ENCODE measurements at places on chromosomes 7 and 10.

GRCh38 chr10:81708929-81709328 lies 166.1 kb upstream of the NRG3 start:
- no peak for DNase-seq

- no peak for DNase-seq
Measured at GRCh38 chr10:66586897-66587679, 338.7 kb upstream of the LRRTM3 start.

DNA sequence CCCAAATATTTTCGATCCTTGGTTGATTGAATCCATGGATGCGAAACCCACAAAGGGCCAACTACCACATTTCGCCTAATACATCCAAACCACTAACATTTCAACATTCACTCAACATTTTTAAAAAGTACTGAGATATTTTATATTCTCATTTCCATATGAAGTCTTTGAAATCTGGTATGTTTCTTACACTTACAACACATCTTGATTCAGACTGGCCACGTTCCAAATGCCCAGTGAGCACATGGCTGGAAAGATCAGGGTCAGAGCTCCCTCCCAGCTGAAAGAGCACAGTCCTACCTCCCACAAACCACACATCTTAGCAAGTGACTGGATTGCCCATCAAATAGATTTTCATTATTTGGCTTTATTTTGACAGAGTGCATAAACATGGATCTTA lies 18.9 kb downstream of the NCAPG2 start:
- no peak for DNase-seq

- no peak for DNase-seq
Measured at GRCh38 chr7:132296820-132297219, 279.4 kb downstream of the PLXNA4 start.

DNA sequence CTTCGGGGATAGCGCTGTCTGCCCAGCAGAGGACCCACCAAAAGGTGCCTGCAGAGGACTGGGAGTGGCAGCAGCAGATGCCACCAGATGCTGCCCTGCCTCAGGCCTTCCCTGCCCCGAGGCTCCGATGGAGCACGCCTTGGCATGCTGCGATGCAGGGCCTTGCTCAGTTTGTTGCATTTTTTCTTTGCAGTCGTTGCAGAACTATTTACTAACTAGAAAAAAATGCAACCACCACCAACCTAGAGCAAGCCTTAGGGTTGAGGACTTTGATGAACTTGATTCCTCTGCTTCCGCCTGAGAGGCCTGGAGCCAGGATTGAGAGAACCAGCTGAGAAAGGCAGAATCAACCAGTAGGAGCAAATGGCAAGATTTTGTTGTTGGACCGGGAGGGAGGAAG lies 585.6 kb upstream of the MKI67 start:
- no peak for DNase-seq

- DNase-seq, result no peak
Measured at GRCh38 chr7:116629051-116629463, 42.9 kb upstream of the MET start.

GRCh38 chr7:108808549-108809266 lies 239.0 kb downstream of the DNAJB9 start:
- no peak for DNase-seq

GRCh38 chr10:25696013-25696708 lies 237.9 kb upstream of the MYO3A start:
- DNase-seq, result no peak

DNA sequence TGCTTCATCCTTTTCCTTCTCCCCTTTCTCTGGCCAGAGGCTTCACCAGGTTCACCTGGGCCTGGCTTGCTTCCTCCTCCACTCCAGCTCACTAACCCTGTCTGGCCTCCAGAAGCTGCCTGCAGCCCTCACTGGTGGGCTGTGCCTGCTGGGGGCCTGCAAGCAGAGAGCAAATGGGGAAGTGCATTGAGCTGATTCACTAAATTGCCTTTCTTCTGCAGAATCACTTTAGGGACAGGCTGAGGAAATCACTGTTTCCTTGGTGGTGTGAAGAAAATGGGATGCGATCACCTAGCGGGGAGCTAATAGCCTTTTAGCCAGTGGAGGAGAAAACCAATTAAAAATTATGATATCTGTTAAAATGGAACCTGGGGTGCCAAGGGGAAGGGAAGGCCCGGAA lies 3.0 kb downstream of the RET start:
- DNase-seq, result no peak

- DNase-seq, result no peak
Measured at GRCh38 chr10:122448600-122448999, 5.9 kb upstream of the ARMS2 start.

DNA sequence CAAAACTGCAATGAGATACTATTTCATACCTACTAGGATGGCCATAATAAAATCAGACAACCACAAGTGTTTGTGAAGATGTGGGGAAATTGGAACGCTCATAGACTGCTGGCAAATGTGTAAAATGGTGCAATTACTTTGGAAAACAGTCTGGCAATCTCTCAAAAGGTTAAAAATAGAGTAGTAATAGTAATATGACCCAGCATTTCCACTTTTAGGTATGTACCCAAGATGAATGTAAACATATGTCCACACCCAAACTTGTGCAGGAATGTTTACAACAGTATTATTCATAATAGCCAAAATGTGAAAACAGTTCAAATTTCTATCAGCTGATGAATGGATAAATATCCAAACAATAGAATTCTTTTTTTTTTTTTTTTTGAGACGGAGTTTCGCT lies 731.6 kb upstream of the ANKRD30A start:
- DNase-seq, result no peak

Measured in NCI-H1048 (cell line).